SK-MEL-5 (cell line): ENCODE measurements at places on chromosomes 6 and 20.

- peak; percentile 62 for DNase-seq
These were observed 32.7 kb downstream of the CD109 start for GRCh38 chr6:73728548-73729205.

DNA sequence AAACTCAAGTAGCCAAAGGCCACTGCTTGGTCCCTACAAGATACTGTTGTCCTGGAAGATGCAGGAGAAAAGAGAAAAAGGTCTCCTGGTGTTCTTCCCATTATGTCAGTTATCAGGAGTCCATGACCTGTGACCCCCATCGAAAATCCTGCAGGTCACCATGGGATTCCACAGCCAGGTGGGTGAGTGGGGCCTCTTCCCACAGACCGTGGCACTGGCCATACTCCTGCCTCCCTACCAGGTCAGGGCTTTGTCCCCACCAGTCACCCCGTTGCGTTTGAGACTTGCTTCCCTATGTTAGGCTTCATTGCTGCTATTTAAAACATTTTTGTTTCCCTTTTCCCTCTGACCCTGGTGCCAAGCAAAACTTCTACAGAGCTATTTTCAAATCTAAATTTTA is 60.6 kb downstream of the GNAS start:
- DNase-seq, result no peak

DNA sequence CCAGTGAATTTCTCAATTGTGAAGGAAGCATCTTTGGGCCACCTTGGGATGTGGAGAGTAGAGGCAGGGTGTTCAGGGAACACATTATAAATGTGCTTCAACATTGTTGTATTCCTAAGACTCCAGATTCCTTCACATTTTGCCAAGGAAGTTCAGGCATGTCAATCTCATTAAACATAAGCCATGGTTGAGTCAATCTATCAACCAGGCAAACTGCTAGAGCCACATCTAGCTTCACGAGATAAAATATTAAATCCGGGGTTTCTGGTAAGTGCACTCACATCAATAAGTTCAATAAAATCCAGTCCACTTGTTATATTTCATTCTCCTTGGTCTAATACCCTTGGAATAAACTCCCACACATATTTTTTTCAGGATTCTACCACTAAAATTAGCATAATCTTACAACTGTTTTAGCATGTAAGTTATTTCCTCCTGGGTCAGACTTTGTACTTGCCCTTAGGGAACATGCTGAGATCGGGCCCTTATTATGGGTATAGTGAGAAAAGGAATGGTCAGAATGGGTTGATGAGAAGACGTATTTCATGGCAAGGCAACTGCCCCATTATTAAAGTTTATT is 93.6 kb downstream of the ADTRP start:
- no peak for DNase-seq

- DNase-seq, result no peak
These were observed 128.2 kb downstream of the BANF2 start for GRCh38 chr20:17827759-17828559.

DNA sequence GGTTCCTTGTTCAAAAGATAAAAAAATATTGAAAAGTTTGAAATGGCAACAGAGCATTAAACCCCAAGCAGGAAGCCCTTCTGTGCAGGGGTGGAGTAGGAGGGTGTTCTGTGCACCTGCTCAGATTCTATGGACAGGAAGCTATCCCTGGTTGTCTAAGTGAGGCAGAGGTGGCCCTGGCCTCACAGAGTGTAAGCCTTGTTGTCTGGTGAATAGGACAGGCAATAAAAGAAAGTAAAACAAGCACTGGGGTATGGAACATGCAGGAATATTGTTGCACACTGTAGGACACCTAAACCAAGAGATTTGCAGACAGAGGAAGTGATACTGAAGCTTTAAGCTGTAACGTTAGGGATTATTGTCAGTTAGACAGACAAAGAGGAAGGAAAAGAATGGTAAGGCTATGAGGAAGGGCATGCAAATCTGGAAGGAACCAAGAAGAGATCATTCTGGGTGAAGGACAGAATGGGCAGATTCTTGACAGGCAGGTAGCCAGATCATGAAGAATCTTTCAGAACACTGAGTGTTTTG is 66.8 kb downstream of the TBC1D7 start:
- no peak for DNase-seq

- no peak for DNase-seq
These were observed 16.9 kb downstream of the MOCS1 start for GRCh38 chr6:39917329-39917728.

DNA sequence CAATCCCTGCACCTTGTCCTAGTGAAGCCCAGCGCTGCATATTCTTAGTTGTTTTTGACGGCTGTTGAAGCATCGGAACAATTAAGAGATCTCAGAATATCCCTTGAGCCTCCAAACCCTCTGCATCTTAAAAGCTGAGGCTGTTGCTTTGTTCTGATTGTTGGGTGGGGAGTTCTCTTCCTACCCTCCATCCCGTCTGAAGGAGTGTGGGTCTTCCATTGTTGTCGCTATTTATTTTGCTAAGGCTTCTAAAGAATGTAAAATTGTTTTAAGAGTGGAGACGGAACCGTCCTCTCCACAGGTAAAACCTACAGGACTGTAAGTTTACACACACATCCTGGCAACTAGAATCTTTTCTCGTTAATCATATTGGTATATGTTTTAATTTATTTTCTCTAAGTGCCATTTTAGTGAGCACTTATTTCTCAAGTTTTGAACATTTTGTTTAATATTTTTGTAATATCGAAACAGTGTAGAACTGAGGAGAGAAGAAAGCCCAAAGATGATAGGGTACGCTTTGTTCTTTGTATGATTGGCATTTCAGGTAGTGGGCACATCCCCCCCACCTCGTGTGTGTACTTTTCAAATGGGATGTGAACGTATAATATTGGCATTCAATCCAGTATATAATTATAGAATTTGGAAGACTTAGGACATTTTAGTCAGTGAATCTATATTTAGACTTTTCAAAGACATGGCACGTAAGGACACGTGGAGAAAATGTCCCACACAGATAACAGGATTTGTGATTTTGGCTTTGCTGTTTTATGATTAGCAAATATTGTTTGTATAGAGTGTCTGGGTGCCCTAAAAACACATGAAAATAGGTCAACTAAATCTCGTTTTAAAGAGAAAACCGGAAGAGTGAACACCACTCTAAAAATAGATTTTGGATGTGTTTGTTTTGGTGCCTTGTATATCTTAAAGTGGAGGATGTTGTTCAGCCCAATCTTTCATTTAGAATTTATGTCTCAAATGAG is 1.3 kb downstream of the RNF146 start:
- no peak for DNase-seq

DNA sequence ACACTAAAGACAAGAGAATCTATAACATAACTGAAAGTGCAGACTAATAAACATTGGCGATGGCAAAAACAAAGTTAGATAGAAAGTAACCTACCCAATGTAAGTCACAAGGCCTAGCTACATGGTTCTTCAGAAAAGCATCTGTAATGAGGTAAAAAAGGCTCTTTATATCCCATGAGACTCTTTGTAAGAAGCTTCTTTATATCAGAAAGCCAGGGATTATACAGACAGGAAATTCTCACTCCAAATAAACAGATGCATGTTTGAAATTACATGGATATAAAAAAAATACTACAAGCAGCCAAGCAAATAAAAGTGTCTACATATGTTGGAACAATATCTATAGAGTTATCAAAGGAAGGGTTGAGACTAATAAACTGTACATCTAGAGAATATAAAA is 284.9 kb upstream of the NRSN1 start:
- peak; percentile 55 for DNase-seq

DNA sequence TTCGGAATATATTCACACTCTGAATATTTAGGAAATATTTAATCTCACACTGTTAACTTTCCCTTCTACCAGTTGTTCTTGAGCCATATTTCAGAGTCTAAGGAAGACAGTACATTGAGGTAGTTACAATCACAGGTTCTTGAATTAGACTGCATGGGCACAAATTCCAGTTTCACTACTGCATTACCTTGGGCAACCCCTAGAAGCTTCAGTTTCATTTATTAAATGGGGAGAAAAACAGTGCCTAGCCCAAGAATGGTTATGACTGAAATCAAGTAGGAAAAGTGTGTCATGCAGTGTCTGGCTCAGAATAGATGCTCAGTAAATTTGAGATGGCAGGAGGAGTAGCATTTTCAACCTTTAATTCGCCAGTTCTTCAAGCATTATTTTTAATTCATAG is 124.5 kb upstream of the SAMD5 start:
- peak; percentile 4 for DNase-seq

DNA sequence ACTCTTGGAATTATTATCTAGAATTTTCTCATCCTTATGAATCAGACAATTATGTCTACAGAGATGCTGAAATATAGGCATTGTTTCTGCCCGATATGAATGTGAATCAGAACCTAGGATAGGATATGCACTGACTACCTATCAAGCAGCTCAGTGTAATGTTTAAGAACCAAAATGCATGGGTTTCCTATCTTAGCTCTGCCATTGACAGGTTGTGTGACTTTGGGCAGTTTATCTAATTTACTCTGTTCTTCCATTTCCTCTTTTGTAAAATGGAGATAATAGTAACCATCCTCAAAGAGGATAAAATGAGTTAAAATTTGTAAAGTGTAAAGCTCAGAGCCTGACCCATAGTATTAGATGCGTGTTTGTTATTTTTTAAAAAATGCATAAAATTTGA is 10.2 kb upstream of the AIG1 start:
- no peak for DNase-seq

GRCh38 chr6:15356179-15356578 is 110.3 kb downstream of the JARID2 start:
- DNase-seq, result no peak

GRCh38 chr6:147390909-147391536 is 117.5 kb upstream of the SAMD5 start:
- DNase-seq, result peak; percentile 49

GRCh38 chr20:34708621-34709043 is 4.5 kb downstream of the TP53INP2 start:
- DNase-seq, result peak; percentile 58

- no peak for DNase-seq
These were observed 320.7 kb downstream of the RNF144B start for GRCh38 chr6:18707714-18708439.

- DNase-seq, result peak; percentile 24
These were observed 109.6 kb downstream of the RTN4IP1 start for GRCh38 chr6:106519460-106520394.

DNA sequence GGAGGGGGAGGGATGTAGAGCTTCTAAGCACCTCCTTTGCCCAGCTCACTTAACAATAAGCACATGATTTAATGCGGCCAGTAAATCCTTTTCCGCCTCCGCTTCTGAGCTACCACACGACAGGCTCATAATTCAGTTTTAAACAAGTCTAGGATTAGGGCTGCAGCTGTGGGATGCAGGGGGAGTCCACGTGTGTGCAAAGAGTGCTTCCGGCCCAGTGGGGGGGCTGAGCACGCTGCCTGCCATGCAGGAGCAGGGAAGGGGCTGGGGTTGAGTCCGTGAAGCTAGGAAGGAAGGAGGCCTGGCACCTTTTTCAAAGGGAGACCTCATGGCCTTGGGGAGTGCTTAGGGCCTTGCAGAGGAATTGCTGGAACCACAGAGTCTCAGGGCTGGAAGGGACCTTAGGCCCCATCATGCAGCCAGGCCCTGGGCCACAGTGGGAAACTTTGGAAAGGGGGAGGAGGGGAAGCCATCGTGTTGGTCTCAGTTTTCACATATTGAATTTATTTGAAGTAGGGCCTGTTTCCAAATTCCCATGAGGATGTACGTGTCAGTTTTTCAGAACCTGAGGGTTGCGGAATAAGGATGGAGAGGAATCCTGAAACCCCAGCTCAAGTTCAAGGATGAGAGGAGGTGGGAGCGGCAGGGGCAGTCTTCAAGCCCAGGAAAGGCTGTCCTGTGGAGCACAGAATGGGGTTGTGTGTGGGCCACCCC is 96.1 kb downstream of the VEGFA start:
- no peak for DNase-seq

DNA sequence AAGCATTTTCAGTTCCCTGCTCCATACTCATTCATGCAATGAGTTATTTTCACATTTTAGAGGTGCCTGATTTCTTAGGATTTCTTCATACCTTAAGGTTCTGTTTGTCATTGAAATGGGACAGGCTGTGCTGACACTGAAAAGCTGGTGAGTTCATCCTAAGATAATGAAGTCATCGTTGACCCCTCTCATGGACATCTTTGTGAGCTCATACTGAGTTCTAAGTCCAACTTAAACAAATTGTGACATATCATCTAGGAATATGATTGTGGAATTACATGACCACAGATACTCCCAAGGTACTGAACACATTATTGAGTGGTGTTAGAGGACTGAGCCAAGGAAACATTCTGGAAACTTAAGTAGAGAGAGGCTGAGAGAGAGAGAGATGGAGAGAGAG is 224.8 kb upstream of the JAG1 start:
- DNase-seq, result no peak

DNA sequence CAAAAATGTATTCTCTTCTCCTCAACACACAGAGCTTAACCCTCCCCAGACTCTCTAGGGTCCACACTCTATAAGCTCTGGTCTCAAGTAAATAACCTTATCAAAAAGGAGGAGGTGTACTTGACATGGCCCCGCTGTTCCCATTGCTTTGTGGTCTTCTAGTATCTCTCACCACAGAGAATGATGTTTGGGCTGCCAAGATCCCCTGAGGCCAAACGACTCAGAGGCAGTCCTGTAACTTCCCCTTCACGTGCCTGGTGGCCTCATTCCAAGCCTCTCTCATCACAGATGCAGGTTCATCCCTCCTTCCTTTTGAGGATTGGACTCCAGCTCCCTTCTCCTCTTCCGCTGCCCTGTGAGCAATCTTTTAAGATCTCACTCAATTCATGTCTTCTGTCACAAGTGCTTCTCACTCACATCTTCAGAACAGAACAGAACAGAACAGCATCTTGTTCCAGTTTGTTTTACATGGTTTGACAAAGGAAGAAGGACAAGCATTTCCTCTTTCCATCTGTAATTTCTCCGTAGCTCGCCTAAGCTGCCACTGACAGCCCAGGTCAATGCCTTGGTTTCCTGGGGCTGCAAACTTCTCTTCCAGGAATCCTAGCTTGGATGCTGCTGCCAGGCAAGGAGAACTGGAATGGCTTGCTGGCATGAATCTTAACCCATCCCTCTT is 541.5 kb downstream of the CD83 start:
- peak; percentile 23 for DNase-seq

GRCh38 chr6:45473121-45473993 is 95.6 kb upstream of the SUPT3H start:
- DNase-seq, result no peak

DNA sequence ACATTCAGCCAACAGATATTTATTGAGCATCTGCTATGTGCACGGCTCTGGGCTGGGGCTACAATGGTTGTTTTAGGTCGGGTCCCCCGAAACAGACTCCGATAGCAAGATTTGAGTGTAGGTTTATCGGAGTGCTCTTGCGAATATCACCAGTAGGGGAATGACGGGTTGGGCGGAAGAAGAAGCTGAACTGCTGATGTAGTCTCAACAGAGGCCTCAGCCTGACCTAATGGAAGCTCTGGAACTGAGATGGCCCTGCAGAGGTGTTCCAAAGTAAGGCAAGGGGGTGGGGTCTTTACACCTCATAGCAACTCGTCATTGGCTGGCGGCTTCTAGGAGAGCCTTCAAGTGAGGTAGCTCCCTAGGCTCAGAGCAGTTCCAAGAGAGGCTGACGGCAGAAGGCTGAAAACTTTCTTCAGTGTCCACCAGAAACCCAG is 1.1 kb downstream of the L3MBTL1 start:
- no peak for DNase-seq
